ENCODE measurements at places on chromosomes 2 and 18.

- no peak for DNase-seq
Observed at GRCh38 chr2:165011199-165011598, 55.9 kb upstream of the SLC38A11 start.

GRCh38 chr18:37385846-37386778 is 179.5 kb downstream of the CELF4 start:
- DNase-seq, result peak; percentile 49

DNA sequence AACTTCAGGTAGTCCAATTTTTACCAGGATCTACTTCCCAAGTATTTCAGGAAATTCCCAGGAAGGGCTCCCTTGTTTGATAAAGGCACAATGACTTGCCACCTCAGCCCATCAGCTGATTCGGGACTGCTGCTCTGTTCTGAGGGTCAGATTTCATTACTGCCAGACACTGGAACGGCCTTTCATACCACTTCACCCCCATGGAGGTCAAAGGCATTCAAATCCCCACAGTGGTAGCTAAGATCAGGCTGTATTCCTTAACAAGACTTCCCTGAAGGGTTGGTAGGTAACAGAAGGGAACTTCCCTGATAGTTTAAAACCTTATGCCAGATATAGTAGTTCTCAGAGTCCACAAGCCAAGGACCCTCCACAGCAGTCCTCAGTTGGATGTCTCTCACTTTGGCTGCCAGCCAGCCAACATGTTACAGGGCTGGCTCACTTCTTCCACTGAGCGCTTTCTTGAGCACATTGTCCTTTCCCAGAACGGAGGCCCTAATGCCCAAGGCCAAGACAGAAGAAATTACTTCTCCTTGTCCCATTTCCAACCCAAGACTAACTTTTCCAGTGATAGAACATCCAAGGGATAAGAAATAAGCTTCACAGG is 40.0 kb upstream of the GLS start:
- DNase-seq, result no peak

- no peak for DNase-seq
Observed at GRCh38 chr2:138239902-138240491, 261.6 kb upstream of the SPOPL start.

GRCh38 chr2:28049899-28050298 is 159.4 kb downstream of the BABAM2 start:
- no peak for DNase-seq

GRCh38 chr18:54229421-54230059 is 5.1 kb upstream of the MBD2 start:
- DNase-seq, result no peak

DNA sequence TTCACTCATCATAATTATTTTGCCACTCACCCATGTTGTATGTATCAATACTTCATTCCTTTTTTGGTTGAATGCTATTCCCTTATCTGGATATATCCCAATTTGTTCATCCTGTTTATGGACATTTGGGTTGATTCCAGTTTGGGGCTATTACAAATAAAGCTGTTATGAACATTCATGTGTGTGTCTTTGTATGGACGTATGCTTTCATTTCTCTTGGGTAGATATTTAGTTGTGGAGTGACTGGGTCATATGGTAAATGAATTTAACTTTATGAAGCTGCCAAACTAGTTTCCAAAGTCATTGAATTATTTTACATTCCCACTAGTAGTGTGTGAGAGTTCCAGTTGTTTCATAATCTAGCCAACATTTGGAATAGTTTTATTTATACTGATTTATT is 2.7 kb downstream of the FAM228B start:
- no peak for DNase-seq
